ENCODE measurements at places on chromosomes 2 and 18. TPM values are rescaled to one million over a fixed set of nuclear protein-coding genes. Genes with fewer than 3 reads are reported as not detected.

SAG gene
- total RNA-seq, result not detected

DNA sequence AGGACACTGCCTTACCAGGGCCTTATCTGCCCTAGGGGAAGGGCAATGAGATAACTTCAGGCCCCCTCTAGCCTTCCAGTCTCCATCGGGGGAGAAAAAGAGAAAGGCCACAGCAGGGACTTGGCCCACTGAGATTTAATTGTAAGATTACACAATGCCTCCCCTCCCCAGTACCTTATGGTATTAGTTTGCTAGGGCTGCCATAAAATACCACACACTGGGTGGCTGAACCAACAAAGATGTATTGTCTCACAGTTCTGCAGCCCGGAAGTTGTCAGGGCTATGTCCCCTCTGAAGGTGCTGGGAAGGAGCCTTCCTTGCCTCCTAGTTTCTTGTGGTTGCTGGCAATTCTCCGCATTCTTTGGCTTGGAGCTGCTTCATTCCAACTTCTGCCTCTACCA lies 34.8 kb upstream of the SPATA3 start:
- no peak for DNase-seq

DNA sequence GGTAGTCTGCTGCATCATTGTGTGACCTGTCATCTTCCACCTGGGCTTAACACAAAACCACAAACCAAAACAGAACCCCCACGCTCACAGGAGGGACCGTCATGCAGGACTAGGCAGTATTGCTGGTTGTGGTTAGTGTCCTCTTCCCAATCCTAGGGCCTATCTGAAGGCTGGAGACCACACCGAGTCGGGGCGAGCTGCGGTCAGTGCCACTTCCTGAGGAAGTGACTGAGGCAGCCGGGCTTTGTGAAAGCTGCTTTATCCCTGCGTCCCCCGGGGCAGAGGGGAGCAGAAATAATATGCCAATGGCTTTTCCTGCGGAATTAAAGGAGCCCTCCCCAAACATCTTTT lies 22.9 kb downstream of the ZNF532 start:
- no peak for DNase-seq

DNA sequence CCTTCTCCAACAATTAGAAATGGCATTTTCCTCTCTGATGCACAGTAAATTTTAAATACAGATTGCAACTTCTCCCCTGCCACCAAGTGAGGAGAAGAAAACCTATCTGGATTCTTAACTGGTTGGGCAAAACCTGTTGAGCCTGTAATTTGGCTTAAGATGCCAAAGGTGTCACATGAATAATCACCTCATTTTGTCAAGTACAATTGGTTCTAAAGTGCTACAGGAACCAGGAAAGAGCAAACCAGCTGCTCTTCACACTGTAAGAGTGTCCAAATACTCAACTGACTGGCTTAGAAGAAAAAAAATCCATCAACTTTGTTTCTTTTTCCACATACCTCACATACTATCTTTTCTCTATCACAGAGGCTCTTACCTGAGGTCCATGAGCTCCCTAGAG lies 35.4 kb downstream of the NPC1 start:
- no peak for DNase-seq

GRCh38 chr18:73381016-73381698 lies 513.4 kb upstream of the NETO1 start:
- DNase-seq, result no peak
